Activated T-helper 1 cell treated with Interleukin-2 at 50 U/mL for 16 hours (primary cell): ENCODE measurements at places on chromosomes 12 and 14.

- no peak for DNase-seq
Measured at GRCh38 chr12:49616533-49617219, 6.7 kb upstream of the PRPF40B start.

- DNase-seq = peak; percentile 73
Measured at GRCh38 chr14:80941241-80942185, at the start of gene CEP128. CEP128 (minus strand) TSS chr14:80941738.

DNA sequence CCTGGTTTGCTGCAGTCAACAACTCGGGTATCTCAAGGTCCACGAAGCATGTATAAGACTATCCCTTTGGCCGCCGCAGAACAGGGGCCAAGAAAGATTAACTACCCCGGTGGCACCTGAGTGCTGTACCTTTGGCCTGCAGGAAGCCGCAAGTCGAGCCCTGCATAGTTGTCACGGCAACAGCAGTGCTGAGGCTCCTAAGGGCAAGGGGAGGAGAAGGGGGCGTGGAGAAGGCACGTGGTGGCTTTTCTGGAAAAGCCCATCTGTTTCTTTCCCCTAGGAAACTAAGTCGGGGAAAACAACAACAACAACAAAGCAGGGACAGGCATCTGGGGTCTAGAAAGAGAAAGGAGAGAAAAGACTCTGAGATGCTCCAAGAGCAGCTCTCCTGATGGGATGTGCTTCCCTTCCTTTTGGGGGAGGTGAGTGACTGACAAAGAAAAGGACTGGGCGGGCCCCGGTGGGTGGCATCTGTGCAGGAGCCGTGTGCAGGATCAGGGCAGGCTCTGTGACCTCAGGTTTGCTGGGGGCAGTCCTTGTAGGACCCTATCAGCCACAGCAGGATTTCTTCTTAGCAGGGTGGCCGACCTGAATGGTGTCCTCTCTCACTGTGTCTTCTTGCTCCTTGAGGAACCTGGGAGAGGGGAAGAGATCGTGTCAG is 123.9 kb downstream of the PRMT8 start:
- DNase-seq = no peak

DNA sequence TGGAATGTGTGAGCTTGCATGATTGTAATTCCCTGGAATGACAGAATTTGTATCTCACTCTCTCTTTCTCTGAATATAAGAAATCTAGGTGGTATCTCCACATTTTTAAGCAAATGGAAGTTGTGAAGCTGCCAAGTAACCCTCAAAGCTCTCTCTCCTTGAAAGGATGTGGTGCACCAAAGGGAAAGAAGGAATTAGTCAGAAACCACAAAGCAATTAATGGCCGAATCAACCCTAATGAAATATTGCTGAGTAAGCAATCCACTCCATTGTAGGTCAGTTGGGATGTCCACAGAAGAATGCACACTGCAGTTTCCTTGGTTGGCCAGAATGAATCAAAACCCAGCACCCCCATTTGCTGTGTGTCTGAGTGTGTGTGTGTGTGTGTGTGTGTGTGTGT is 153.5 kb downstream of the KCNA5 start:
- DNase-seq = no peak

DNA sequence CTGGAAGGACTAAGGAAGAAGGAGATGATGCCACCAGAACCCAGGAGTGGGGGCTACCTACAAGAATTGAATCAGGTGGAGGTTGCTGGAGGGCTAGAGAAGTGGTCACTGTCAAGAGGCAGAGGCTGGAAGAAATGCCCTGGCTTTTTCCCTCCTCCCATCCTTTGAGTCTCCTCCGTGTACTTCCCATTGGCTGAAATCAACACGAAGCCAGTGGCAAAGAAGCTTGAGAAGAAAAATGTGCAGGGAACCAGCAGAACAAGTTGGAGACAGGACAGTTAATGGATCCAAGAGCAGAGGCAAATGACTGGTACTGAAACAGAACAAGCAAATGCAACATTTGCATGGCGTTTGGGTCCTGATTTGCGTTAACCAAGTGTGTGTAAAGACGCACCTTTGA is 9.1 kb upstream of the FBLN5 start:
- DNase-seq = no peak

DNA sequence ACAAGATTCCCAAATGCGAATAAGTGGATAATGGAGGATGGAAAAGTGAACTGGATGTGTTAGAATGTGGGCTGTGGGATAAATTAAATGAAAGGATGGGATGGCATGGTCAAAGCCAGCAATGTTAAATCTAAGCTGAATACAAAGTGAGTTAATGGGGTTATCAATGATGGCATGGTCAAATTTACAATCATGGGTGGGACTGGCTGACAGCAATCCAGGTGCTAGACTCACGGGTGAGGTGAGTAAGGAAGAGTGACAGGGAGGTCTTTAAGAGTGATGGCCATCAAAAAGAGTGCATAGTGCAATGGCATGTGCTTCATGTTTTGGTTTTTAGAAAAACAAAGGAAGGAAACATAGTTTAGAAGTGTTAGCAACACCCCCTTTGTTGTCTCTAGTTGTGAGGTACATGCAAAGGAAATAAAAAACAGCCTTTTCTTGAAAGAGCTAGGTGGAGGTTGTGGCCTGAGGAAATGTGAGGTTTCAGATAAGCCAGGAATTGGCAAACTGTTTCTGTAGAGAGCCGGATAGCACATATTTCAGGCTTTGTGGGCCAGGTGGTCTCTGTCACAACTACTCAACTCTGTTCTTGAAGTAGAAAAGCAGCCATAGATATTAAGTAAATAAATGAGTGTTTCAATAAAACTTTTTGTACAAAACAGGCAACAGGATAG is 328.7 kb downstream of the RPL10L start:
- no peak for DNase-seq

DNA sequence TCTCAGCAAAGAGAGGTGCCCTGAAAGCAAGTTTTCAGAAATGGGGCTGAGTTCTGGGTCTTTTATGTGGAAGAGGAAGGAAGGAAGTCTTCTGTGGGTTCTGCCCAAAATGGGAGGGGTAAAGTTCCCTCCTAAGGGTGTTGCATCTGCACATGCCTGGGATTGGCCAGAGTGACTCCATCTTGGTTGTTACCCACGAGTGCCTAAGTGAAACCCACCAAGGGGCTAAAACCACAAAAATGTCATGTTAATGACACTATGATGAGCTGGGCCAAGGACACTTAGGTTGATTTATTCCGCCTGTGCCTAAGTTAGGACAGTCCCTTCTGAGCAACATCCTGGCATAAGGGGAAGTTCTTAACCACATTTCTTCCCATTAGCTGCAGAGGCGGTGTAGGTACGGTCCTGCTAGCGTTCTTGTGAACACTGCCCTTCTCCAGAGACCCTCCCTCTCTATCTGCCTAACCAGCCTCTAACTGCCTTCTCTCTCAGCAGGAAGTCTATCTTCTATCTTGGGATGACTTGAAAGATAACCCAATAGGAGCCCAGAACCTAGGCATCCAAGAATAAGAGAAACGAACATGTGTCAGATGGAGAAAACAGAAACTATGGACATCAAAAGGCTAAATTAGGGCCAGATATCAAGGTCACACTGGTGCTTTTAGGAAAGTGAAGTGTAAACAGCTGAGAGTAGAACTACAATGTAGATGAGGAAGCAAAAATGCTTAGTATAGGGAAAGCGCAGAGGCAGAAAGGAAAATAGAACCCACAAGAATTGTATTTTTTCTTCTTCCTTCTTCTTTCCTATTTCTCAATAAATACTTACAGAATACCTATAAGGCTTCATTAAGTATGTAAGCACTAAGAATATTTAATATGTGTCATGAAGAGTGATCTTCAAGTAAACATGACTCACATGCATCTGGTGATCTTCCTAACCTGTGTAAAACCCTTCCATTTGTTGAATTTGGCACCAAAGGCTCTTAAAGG is 104.2 kb upstream of the AMN1 start:
- DNase-seq = no peak

- DNase-seq = no peak
Measured at GRCh38 chr12:182381-182892, 31.5 kb downstream of the SLC6A12 start.

GRCh38 chr14:35631071-35631805 is 97.3 kb downstream of the INSM2 start:
- DNase-seq = no peak
